ENCODE measurements at places on chromosomes 4 and X.

DNA sequence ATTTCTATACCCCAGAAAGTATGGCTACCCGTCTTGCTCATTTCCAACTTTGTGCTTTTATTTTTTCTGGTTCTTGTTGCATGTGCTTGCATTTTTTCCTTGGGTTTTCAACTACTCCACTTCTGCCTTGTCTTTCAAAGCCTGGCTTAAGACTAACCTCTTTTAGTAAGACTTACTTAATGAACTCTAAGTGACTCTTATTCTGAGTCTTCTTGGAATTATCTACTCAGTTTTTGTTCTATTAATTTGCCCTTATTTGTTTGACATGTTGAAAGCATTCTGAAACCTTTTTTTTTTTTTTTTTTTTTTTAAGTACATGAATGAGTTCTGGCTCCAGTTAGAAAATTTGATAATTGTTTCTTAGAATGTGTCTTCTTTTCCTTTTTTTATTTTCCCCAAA, 74.8 kb downstream of the SLIT2 start:
- no peak for DNase-seq

- DNase-seq: no peak
These were observed 829.3 kb upstream of the LCORL start for GRCh38 chr4:18850867-18851266.

DNA sequence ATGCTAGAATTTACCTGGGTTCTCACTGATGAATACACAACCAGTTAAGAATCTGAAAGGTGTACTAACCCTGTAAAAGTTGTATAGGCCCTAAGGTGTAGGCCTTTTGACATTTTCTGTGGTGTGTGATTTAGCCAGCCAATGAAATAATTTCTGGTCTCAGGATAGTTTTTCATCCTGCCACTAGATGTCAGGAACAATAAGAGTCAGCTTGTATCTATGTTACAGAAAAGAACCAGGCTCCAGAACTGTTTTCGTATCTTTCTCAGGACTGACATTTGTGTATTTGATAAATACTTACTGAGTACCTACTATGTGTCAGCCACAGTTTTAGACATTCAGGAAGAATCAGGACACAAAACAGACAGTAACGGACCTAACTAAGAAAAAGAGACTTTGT, 673.6 kb upstream of the TENM3 start:
- DNase-seq: no peak

DNA sequence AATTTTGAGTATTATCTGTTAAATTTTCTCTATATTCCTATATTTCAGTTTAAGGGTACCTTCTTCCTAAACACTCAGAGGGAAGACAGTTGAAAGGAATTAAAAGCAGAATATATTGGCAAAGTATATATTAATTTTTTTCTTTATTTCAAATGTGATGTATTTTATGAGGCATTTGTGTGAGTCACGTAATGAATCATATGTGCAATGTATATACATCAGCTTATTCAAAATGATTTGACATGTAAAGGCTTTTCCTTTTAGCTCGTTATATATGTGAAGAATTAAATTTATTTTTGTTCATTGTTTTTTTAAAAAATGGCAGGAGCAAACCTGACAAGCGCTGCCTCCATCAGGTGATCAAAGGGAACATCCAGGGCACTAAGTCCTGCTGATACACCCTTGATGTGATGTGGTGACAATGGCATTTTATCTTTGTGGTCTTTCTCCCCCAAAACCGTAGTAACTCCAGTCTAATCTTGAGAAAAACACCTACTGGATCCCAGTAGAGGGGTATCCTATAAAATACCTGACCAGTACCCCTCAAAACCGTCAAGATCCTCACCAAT, 8.9 kb downstream of the WWC2 start:
- no peak for DNase-seq

DNA sequence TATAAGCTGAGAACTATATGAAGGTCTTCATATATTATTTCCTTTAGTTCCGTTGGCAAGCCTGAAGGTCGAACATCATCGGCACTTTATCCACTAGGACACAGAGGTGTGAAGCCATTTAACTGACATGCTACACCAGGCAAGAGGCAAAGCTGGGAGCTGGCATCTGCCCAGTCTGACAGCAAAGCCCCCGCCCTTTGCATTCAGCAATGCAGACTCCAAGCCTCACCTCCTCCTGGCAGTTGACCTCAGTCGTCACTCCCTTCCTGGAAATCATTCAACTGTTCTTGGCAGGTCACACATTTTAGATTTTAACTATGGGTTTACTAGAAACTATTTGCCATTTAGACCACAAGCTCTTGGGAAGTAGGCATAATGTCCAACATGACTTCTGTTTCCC, 135.8 kb upstream of the FRG1 start:
- DNase-seq: no peak

DNA sequence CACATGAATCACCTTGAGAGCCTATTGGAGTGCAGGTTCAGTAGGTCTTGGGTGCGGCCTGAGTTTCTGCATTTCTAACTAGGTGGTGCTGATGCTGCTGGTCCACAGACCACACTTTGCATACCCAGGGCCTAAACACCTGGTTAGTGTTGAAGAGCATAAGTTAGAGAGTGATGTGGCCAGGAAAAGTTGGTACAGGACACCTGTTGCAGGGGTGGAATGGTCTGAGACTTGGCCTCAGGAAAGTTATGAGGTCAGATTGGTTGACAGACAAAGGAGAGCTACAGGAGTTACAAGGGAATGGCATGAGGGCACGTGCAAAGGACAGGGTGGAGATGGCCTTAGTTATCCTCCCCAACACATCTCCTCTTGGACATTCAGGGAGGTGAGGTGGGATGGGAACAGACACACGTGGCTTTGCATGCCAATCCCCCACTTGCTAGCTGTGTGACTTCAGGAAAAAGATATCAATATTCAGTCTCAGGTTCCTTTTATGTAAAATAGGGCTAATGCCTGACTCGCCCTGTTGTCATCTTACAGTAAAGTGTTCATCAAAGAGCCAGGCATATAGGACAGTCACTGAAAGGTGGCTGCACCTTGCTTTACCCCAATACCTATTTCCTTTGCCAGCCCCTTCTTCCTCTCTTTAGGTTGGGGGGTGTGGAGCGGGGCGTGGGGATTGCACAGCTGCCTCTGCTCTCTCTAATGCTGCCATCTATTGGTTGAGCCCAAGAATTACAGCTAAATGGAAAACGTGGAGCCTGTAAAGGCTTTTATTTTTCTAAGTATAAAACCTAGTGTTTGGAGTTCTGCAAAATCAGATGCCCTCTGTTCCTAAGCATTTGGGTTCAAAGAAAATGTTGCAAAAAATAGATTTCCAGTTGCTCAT, 47.5 kb downstream of the ATG4A start:
- DNase-seq: no peak

- no peak for DNase-seq
These were observed 7.1 kb downstream of the RASL11B start for GRCh38 chr4:52869196-52869595.

DNA sequence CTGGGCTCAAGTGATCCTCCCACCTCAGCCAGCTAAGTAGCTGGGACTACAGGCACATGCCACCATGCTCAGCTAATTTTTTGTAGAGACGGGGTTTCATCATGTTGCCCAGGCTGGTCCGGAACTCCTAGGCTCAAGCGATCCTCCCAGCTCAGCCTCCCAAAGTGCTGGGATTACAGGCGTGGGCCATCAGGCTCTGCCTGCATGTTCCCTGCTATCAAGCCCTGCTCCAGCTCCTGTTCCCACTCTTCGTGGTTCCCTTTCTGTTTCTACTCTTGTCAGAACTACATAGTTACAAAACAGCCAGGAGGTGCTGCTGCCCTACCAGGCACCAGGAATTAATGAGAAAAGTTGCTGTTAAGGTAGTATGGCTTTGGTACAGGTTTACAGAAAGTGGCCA, 8.7 kb downstream of the TIMP1 start:
- no peak for DNase-seq

DNA sequence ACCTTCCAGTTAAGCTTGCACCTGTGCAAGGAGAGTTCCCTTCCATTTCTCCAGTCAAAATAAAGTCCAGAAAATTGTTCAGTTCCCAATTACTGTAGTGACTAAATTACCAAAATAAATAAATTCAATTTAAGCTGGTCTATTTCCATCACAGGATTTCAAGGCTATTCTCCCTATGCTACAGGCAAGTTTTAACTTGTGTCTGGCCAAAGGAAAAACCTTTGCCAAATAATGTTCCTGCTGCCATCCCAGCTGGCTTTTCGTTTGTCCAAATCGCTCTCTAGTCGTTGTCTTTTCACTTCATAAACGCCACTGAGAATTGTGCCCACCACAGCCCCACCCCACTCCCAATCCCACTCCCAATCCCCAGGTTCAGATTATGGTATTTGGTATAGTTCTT, 2.4 kb downstream of the KCTD8 start:
- no peak for DNase-seq

- no peak for DNase-seq
These were observed 23.3 kb downstream of the ARHGAP24 start for GRCh38 chr4:85498068-85498733.

GRCh38 chr4:18075823-18076433, 54.4 kb upstream of the LCORL start:
- DNase-seq: no peak

GRCh38 chr4:152961014-152961772, 25.1 kb downstream of the FHDC1 start:
- no peak for DNase-seq

- DNase-seq: no peak
These were observed 168.0 kb downstream of the EFHC2 start for GRCh38 chrX:44175455-44175854.

GRCh38 chr4:3123181-3123671, 48.7 kb downstream of the HTT start:
- no peak for DNase-seq

DNA sequence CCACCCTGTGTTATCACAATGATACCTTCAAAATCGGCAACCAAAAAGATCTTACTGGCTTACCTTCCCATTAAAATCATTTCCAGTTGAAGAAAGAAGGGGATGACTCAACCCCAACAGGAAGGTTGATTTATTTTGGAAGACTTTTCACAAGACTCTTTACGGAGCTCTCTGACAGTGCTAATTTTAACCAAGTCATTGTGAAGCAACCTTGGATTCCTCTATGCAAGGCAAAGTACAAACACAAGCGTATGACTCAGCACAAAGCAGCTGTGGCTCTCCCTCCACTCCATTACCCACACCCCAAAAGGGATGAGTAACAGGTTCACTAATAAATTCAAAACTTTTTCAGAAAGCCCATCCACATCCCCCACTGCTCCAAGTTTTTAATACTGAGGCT, 213.8 kb upstream of the FGF13 start:
- DNase-seq: no peak

DNA sequence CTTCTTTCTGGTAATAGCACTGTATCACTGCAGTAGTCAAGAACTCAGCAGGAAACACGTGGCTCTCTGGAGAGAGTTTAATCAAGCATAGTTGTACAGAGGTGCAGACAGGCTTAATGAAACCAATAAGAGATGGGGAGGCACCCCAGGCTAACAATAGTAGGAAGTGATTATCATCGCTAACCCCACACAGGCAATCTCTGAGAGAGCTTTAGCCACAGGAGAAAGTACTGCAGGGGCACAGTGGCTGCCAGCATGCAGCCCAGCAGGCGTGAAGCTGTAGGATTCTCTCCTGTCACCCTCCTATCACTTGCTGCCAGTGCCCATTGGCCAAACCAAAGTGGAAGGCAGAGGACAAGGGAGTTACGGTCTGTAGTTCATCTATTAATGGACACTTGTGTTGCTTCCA, 450.0 kb upstream of the RASGEF1B start:
- DNase-seq: no peak

GRCh38 chr4:7634661-7635251, 200.0 kb upstream of the PSAPL1 start:
- no peak for DNase-seq

GRCh38 chrX:119667111-119667878, 25.7 kb downstream of the SEPTIN6 start:
- DNase-seq: no peak

DNA sequence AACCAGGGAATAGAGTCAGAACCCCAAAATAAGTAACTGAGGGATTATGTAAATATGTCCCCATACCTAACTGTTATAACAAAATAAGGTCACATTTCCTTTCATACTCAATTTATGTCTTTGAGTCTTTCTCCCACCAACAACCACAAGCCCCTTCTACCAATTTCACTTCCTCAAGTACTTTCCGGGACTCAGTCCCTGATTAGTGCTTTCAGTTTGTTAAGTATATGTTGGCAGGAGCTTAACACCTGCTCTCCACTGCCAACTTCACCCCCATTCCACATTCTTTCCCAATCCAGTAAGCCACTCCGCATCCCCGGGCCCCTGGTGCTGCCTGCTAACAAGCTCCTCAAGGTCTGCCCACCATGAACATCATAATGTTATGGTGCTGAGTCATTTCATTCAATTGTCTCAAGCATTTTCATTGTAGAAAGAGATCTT, 71.3 kb upstream of the SPRY1 start:
- DNase-seq: no peak

GRCh38 chr4:14404730-14405129, 597.6 kb upstream of the CPEB2 start:
- DNase-seq: no peak

GRCh38 chr4:57037982-57038604, 59.4 kb downstream of the POLR2B start:
- DNase-seq: no peak

- DNase-seq: no peak
These were observed 190.2 kb downstream of the ANTXR2 start for GRCh38 chr4:79882806-79883205.

DNA sequence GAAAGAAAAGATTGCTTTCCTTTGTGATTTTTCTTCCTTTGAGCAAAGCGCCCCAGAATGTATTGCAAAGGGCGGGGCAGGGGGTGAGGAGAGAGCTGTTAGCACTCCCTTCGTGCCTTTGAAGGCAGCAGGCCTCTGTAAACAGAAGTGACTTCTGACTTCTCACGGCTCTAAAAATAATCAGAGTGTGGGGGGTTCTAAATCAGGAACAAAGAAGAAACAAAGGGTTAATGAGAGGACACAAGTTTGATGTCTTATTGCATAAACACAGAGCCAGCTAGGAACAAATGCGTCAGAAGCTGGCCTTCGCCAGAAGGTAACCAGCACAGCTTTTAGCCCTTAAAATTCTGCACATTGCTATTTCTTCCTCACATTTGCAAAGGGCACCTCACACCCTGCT, 626.2 kb downstream of the MID1IP1 start:
- DNase-seq: no peak

- DNase-seq: no peak
These were observed 94.5 kb upstream of the DHRSX start for GRCh38 chrX:2595258-2595657.

- DNase-seq: no peak
These were observed 582 bp downstream of the NAA10 start for GRCh38 chrX:153934148-153934761.

GRCh38 chr4:138039010-138039409, 203.1 kb downstream of the SLC7A11 start:
- DNase-seq: no peak

GRCh38 chr4:113474017-113474416, 287.5 kb downstream of the CAMK2D start:
- no peak for DNase-seq

GRCh38 chrX:71214604-71215337, 8.3 kb upstream of the GJB1 start:
- DNase-seq: no peak

DNA sequence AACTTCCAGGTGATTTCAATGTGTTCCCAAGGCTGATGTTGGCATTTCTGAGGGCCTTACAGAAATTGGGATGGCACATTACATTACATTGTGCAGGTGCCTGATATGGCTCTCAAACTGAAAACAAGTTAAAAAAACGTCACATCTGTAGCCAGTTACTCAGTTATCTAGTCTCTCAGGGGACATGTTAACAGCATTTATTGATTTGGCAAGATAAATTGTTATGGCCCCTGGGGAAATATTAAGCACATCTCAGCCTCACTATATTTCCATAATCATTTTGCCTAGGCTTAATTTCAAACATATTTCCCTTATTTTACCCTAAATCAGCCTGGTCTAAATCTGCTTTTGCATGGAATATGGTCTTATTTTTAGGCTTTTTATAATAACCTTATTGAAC, 290.0 kb downstream of the IL15 start:
- DNase-seq: no peak

All from cerebellar nuclear complex (tissue), 1 donor.